CD4-positive, alpha-beta T cell treated with Interleukin-2 at 100 ng/mL for 4 hours (primary cell): ENCODE measurements at places on chromosomes 2 and 18.

DNA sequence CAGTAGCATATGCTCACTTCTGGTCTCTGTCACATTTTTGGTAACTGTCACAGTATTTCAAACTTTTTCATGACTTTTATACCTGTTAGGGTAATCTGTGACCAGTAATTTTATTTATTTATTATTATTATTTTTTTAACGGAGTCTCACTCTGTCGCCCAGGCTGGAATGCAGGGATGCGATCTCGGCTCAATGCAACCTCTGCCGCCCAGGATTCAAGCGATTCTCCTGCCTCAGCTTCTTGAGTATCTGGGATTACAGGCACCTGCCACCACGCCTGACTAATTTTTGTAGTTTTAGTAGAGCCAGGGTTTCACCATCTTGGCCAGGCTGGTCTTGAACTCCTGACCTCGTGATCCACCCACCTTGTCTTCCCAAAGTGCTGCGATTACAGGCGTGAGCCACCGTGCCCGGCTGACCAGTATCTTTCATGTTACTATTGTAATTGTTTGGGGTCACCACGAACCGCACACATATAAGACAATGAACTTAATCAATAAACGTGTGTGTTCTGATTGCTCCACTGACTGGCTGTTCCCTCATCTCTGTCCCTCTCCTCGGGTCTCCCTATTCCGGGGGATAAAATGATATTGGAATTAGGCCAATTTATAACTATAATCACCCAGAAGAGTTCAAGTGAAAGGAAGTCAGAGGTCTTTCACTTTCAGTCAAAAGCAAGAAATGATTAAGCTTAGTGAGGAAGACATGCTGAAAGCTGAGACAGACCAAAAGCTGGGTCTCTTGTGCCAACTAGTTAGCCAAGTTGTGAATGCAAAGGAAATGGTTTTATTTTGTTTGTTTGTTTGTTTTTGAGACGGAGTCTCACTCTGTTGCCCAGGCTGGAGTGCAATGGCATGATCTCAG is 22.9 kb downstream of the TGIF1 start:
- DNase-seq: no peak

DNA sequence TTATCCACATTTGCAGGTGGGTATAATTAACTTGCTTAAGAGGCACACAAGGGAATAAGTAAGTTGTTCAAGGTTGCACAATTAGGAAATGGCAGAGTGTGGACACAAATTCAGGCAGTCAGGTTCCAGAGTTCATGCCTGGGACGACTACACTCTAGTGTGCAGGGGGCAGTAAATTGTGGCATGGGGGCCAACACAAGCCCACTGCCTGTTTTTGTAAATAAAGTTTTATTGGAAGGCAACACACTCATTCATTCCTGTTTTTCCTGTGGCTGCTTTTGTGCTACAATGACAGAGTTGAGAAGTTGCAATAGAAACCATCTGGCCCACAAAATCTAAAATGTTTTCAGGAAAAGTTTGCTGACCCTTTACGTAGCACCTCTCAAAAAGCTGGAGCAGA is 41.4 kb downstream of the XDH start:
- no peak for DNase-seq

- no peak for DNase-seq
Measured at GRCh38 chr2:159897081-159897480, 99.1 kb upstream of the CD302 start.

- peak; percentile 26 for DNase-seq
Measured at GRCh38 chr18:25896178-25896780, 194.1 kb downstream of the SS18 start.

DNA sequence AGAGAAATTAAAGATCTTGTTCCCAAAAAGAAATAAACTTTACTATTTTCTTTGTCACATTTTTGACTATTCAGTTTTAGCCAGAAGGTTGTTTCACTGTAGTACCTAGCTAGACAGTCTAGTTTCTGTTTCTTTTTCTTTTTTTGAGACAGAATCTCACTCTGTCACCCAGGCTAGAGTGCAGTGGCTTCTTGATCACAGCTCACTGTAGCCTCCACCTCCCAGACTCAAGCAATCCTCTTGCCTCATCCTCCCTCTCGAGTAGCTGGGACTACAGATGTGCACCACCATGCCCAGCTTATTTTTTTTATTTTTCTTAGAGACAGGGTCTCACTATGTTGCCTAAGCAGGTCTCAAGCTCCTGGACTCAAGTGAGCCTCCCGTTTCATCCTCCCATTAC is 2.2 kb downstream of the RBM45 start:
- no peak for DNase-seq

DNA sequence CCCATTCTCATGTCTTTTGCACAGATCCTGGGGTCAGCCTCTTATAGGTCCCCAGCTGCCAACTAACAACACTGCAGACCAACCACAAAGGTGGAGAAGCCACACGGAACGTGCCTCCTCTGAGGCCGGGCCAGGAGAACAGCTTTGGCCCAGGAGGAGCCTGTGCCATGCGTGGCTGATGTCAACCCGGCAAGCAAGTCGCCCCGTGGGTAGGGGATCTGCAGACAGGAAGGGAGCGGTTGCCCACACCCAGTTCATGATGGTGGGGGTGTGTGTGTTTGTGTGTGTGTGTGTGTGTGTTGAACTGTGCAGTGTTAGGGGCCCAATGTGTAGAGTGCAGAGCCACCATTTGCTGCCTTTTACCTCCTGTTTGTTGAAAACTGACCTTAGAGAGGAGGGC is 2.4 kb upstream of the CLEC4F start:
- no peak for DNase-seq

DNA sequence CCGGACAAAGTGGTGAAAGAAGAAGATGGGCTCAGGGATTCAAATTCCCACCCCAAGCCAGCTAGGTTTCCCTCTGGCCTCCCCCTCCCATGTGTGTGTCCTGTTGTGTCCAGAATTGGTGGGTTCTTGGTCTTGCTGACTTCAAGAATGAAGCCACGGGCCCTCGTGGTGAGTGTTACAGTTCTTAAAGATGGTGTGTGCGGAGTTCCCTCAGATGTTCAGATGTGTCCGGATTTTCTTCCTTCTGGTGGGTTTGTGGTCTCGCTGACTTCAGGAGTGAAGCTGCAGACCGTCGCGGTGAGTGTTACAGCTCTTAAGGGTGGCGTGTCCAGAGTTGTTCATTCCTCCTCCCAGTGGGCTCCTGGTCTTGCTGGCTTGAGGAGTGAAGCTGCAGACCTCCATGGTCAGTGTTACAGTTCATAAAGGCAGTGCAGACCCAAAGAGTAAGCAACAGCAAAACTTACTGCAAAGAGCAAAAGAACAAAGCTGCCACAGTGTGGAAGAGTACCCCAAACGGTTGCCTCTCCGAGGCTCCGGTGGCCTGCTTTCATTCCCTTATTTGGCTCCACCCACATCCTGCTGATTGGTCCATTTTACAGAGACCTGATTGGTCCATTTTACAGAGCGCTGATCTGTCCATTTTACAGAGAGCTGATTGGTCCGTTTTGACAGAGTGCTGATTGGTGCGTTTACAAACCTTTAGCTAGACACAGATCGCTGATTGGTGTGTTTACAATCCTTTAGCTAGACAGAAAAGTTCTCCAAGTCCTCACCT is 37.7 kb upstream of the KLF11 start:
- no peak for DNase-seq

DNA sequence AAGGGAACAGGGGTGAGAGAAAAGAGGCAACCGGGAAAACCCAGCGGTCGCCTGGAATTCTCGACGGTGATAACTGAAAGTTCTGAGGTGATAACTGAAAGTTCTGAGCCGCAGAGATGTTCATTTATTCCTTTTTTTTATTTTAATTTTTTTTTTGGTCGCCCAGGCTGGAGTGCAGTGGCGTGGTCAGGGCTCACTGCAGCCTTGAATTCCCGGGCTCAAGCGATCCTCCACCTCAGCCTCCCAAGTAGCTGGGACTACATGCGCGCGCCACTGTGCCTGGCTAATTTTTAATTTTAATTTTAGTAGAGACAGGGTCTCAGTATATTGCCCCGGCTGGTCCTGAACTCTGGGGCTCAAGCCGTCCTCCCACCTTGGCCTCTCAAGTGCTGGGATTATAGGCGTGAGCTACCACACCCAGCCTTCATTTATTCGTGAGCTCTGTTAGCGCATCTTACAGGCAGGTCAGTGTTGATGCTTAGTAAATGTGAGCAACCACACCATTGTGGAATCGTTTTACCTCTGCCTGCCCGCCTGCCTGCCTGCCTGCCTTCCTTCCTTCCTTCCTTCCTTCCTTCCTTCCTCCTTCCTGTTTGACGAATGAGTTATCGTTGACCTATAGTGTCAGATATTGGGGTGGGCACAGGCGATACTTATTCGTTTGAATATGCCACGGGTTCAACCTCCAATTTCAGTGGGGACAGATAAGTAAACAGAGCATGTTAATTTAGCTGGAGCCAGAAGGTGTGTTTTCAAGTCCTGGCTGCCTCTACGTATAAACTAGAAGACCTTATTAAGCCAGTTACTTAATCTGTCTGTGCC is 557 bp upstream of the E2F6 start:
- DNase-seq: no peak

GRCh38 chr18:79394534-79395307 is 1.0 kb upstream of the NFATC1 start:
- DNase-seq: no peak

GRCh38 chr18:12996661-12997292 is 5.6 kb downstream of the CEP192 start:
- no peak for DNase-seq

- no peak for DNase-seq
Measured at GRCh38 chr2:230000118-230000841, 68.4 kb downstream of the SLC16A14 start.

- DNase-seq: no peak
Measured at GRCh38 chr2:238631491-238632180, 204.9 kb downstream of the ASB1 start.

DNA sequence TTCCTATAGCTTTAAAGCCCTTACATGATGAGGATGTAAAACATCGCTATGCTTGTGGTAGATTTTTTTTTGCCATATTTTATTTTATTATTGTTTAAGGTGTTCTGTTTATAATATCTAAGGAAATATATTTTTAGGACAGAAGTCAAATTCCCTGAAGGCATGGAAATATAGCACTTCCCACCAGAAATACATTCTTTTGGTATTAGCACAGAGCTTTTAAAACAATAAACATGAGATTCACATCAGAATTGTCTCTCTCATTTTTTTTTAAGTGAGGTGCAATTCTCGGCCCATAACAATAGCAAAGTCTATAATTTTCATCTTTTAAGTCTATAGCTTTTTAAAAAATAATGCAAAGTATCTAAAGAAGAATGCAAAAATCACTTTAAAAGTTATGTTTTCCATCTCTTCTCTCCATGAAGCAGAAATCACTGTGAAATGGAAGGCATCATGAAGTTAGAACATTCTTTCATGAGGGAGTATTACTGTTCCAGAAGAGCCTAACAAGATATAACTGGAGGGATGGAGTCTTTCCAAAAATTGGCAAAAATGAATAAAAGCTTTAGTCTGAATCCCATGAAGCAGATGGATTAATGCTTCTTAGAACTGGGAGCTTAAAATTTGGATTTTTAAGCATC is 283.6 kb upstream of the TRIB2 start:
- DNase-seq: no peak

DNA sequence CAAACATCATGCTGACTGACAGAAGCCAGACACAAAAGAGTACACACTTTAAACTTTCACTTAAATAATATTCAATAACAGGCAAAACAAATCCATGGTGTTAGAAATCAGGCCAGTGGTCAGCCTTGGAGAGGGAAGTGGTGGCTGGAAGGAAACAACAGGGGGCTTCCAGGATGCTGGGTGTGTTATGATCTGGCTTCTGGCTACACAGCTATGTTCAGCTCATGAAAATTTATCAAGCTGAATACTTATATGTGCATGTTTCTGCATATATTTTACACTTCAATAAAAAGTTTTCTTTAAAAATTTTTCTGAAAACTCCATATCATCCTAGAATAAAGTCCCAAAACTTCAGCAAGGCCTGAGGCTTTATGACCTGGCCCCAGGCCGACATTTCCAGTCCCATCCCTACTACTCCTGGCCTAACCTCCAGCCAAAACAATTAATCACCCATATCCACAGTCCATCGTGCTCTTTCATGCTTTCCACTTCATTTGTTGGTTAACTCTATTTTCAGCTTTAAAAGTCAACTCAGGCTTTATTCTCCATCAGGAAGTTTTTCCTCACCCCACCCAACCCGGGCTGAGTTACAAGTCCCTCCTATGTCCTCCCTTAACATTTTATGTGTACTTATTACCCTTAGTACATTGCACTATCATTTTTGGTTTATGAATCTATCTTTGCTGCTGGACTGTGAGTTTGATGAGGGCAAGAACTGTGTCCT is 27.9 kb upstream of the SPTBN1 start:
- no peak for DNase-seq

GRCh38 chr2:32805104-32806095 is 141.4 kb upstream of the LTBP1 start:
- no peak for DNase-seq

DNA sequence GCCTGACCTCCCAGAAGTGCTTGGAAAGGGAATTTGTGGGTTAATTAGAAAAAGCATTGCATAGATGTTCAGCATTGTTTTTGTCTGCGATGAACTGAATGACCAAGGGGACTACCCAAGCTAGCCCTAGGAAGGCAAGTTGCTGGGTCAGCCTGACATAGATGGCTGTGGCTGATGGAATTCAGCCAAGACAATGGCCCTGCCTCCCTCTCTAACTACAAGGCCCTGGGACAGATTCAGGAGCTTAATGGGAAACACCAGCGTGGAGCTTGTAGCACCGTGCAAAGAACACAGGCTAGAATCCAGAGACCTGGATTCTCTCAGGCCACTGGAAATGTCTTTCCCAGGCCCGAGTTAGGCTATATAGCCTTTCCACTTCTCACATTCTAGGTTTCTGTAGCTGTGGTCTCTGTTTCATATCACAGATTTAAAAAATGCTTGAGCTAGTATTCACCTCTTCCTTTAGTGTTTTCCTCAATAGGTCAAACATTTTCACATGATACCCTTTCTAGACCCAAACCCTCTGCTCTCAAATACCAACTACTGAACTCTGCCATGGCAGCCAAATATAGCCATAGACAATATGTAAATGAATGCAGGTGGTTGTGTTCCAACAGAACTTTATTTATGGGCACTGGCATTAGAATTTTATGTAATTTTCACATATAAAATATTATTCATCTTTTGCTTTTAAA is 294.3 kb upstream of the MEX3C start:
- no peak for DNase-seq

GRCh38 chr2:86074256-86074655 is 31.4 kb downstream of the POLR1A start:
- no peak for DNase-seq

GRCh38 chr18:79950515-79951341 is 725 bp downstream of the SLC66A2 start:
- DNase-seq: no peak

- no peak for DNase-seq
Measured at GRCh38 chr2:9700109-9700495, 69.3 kb upstream of the YWHAQ start.

DNA sequence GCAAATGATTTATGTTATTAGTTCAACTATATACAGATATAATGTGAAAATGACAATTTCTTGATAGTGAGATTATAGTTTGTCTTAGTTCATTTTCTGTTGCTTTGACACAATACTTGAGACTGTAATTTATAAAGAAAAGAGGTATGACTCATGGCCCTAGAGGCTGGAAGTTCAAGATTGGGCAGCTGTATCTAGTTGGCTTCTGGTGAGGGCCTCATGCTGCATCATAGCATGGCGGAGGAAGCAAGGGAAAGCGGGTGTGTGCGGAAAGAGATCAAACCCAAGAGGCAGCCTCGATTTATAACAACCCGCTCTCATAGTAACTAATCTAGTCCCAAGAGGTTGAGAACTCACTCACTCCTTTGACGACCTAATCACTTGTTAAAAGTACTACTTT is 11.4 kb downstream of the PLEKHA3 start:
- DNase-seq: no peak

- DNase-seq: no peak
Measured at GRCh38 chr2:146847846-146848245, 997.0 kb upstream of the ACVR2A start.
